ENCODE measurements at places on chromosomes 4 and X. TPM values are rescaled to one million over a fixed set of nuclear protein-coding genes. Genes with fewer than 3 reads are reported as not detected.

DNA sequence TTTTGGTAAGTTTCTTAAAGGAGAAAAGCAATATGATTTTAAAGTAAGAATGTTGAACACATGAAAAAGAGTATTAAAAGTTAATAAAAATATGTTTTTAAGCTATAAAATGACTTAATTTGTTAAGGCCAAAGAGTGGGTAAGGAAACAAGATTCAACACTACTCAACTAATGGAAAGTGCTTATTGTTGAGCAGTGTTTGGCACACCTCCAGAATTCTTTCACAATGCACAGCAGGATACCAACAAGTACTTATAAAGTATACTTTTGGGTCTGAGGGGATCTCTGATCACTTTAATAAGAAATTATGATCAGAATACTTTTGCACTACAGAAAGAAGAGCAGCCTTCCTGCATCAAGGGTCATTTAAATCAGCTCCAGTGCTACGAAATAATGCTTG, 5.9 kb downstream of the LAMP2 start:
- H3K27ac ChIP-seq: no peak overlapping the region
- peaks cover 10% of the 10 kb centered on the region for H3K4me1 ChIP-seq
- H3K27me3 ChIP-seq: no peaks in the 10 kb centered on the region
- peaks cover under 1% of the 10 kb centered on the region for H3K36me3 ChIP-seq
- H3K4me3 ChIP-seq: no peak overlapping the region

- peak overlapping the region; percentile 67 for H3K27ac ChIP-seq
- H3K4me3 ChIP-seq: peak overlapping the region; percentile 57
- H3K27me3 ChIP-seq: no peaks in the 10 kb centered on the region
- peaks cover 24% of the 10 kb centered on the region for H3K4me1 ChIP-seq
Measured at GRCh38 chrX:45715748-45716147, 515.1 kb upstream of the DIPK2B start.

GRCh38 chr4:158513256-158513655, 8.4 kb upstream of the RXFP1 start:
- H3K27ac ChIP-seq: no peak overlapping the region
- H3K4me1 ChIP-seq: no peaks in the 10 kb centered on the region
- no peaks in the 10 kb centered on the region for H3K27me3 ChIP-seq
- H3K36me3 ChIP-seq: no peaks in the 10 kb centered on the region
- no peak overlapping the region for H3K4me3 ChIP-seq

GRCh38 chr4:29734343-29735213, 985.6 kb upstream of the PCDH7 start:
- no peak overlapping the region for H3K27ac ChIP-seq
- no peaks in the 10 kb centered on the region for H3K36me3 ChIP-seq
- H3K27me3 ChIP-seq: no peaks in the 10 kb centered on the region

DNA sequence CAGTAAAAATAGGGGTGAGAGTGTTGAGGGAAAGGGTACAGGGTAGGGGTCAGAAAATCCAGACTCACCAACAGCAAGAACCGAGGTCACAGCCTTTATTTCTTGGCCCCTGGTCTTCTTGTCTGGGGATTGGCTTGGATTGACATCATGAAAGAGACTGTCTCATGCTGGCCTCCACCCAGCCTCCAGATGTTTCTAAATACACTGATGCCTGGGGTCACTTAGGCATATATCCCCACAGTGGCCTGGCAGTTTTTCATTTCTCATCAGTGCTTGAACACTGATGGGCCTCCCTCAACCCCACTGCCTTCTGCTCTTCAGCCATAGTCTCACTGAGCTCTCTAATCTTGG, 173.9 kb downstream of the RTL9 start:
- no peak for ATAC-seq
- H3K27me3 ChIP-seq: no peaks in the 10 kb centered on the region
- H3K27ac ChIP-seq: no peak overlapping the region
- no peaks in the 10 kb centered on the region for H3K36me3 ChIP-seq
- H3K4me3 ChIP-seq: no peak overlapping the region

GRCh38 chrX:39871648-39872047, 226.1 kb downstream of the BCOR start:
- no peaks in the 10 kb centered on the region for H3K27me3 ChIP-seq
- H3K27ac ChIP-seq: peak overlapping the region; percentile 73
- peaks cover 20% of the 10 kb centered on the region for H3K4me1 ChIP-seq
- H3K36me3 ChIP-seq: peaks cover 6% of the 10 kb centered on the region

GRCh38 chr4:56937262-56937661, 29.6 kb downstream of the REST start:
- peaks cover 58% of the 10 kb centered on the region for H3K36me3 ChIP-seq
- H3K4me3 ChIP-seq: no peak overlapping the region
- ATAC-seq: peak; percentile 16
- no peaks in the 10 kb centered on the region for H3K27me3 ChIP-seq
- H3K27ac ChIP-seq: peak overlapping the region; percentile 4

DNA sequence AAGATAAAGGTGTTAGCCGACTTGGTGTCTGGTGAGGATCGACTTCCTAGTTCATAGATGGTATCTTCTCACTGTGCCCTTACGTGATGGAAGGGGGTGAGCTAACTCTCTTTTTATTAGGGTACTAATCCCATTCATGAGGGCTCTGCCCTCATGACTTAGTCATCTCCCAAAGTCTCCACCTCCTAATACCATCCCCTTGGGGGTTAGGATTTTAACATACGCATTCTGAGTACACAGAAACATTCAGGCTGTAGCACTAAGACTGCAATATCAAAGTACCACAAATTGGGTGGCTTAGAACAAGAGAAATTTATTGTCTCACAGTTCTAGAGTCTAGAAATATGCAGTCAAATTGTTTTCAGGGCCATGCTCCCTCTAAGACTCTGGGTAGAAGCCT, 58.0 kb upstream of the IL13RA1 start:
- H3K4me3 ChIP-seq: no peak overlapping the region
- no peaks in the 10 kb centered on the region for H3K27me3 ChIP-seq
- H3K4me1 ChIP-seq: no peaks in the 10 kb centered on the region
- ATAC-seq: no peak

DNA sequence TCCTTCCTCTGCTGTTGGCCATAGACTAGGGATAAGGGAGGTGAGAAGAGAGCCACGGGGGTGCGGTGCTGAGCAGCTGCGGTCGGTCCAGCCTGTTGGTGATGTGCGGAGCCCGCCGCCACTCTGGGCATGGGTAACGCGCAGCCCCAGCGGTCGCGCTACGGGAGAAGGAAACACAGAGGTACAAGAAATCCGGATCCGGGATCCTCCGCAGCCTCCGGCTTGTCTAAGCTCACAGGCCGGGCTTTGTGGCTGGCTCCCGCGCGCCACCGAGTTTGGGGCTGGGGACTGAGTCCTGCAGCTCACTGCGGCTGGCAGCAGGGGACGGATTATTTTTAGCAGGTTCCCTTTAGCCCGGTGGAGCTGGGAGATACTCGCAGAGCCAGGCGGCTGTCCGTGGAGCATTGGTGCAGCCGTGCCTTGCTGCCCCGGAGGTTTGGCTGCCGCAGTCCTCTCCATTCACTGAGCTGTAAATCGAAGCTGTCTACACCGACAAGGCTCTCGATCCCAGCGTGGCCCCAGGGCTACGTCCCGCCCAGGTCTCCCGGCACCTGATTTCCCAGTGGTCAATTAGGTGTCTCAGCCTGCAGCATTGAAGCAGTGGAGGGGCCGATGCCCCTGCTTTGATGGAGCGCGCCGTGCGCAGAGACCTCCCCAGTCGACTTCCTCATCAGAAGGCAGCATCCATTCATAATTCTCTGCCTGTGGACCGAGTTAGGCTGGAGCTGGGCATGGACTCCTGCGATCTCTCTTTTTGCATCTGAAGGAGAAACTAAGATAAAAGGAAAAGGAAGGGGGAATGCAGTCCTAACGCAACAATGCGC, 81.9 kb upstream of the SCML1 start:
- H3K4me1 ChIP-seq: peaks cover 10% of the 10 kb centered on the region

- H3K4me3 ChIP-seq: peak overlapping the region; percentile 63
- H3K4me1 ChIP-seq: peaks cover 26% of the 10 kb centered on the region
Measured at GRCh38 chr4:67684839-67685531, 16.0 kb downstream of the UBA6 start.

DNA sequence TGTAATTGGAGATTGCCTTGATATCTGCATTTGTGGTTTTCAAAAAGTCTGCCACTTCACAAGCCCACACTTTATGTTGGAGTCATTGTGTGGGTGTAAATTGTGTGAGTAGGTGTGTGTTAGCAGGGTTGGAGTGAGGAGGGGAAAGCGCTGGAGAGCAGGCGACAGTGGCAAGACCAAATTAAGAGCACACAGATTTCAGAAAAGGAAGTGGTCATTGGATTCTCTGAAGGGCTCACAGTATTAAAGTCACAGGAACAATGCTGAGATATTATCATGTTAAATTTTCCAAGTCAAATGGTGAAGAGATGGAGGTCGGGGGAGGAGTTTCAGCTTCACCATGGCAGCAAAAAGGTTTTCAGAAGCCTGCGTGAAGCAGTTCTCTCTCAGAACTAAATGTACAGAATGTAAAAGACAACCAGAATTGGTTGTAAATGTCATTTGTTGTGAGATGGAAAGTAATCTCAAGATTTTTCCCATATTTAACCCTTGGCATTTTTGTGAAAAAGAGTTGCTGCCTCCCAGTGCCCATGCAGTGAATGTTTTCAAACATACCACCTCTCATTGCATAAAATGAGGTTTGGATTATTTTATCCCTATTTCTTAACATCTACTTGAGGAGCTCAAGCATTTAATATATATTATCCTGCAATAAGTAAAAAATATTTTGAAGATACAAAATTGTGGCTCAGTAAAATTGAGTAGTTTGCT, 265.9 kb downstream of the ZNF674 start:
- peaks cover 6% of the 10 kb centered on the region for H3K4me1 ChIP-seq
- peak overlapping the region; percentile 70 for H3K27ac ChIP-seq

GRCh38 chr4:86358257-86358656, 1.6 kb downstream of the MAPK10 start:
- no peak overlapping the region for H3K4me3 ChIP-seq
- H3K27me3 ChIP-seq: peaks cover 3% of the 10 kb centered on the region
- no peak for ATAC-seq
- no peaks in the 10 kb centered on the region for H3K36me3 ChIP-seq
- H3K27ac ChIP-seq: no peak overlapping the region

DNA sequence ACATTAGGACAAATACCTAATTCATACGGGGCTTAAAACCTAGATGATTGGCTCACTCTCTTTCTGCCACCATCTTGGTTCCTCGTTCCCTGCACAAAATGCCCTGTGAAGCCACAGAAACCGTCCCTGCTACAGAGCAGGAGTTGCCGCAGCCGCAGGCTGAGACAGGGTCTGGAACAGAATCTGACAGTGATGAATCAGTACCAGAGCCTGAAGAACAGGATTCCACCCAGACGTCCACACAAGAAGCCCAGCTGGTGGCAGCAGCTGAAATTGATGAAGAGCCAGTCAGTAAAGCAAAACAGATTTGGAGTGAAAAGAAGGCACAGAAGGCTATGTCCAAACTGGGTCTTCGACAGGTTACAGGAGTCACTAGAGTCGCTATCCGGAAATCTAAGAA, 34.3 kb downstream of the TRIM61 start:
- ATAC-seq: no peak
- H3K27me3 ChIP-seq: peaks cover 30% of the 10 kb centered on the region
- no peaks in the 10 kb centered on the region for H3K36me3 ChIP-seq
- H3K27ac ChIP-seq: no peak overlapping the region

- no peaks in the 10 kb centered on the region for H3K36me3 ChIP-seq
- peak; percentile 75 for ATAC-seq
- H3K27ac ChIP-seq: peak overlapping the region; percentile 50
- H3K4me3 ChIP-seq: peak overlapping the region; percentile 20
- H3K27me3 ChIP-seq: no peaks in the 10 kb centered on the region
Measured at GRCh38 chrX:72604112-72604511, 31.5 kb upstream of the HDAC8 start.

Gene L1CAM
- 2.3 TPM for total RNA-seq

Gene PPP4R3C
- not detected for total RNA-seq

Gene IL13RA2
- not detected for total RNA-seq

Gene SMIM31
- not detected for total RNA-seq

Gene FAAH2
- total RNA-seq: 3.9 TPM

Gene STATH
- total RNA-seq: not detected

Gene PLS3
- total RNA-seq: not detected

Gene GYG2
- total RNA-seq: not detected
